ENCODE measurements at places on chromosomes 12 and 14.
A peak's percentile ranks its signal among the peaks of the same experiment; 100 is the strongest.

GRCh38 chr12:84290168-84290567 lies 622.4 kb downstream of the SLC6A15 start:
- DNase-seq: no peak

- DNase-seq: no peak
Observed at GRCh38 chr12:124511259-124511985, 56.0 kb downstream of the NCOR2 start.

- DNase-seq: peak; percentile 99
Observed at GRCh38 chr12:123131879-123132402, 18.9 kb downstream of the PITPNM2 start.

GRCh38 chr12:67141296-67142018 lies 127.7 kb upstream of the CAND1 start:
- DNase-seq: no peak

GRCh38 chr12:68007466-68007865 lies 18.2 kb downstream of the IFNG-AS1 start:
- no peak for DNase-seq

- no peak for DNase-seq
Observed at GRCh38 chr14:53391631-53392285, 238.6 kb upstream of the DDHD1 start.
